ENCODE measurements at places on chromosomes 5 and 9. TPM values are rescaled to one million over a fixed set of nuclear protein-coding genes. Genes with fewer than 3 reads are reported as not detected.

The SREK1 gene
- 53.4 TPM for total RNA-seq

- no peak for DNase-seq
These were observed 288.3 kb upstream of the NR4A3 start for GRCh38 chr9:99533421-99533820.

- no peak for DNase-seq
These were observed 140.9 kb upstream of the MAP3K1 start for GRCh38 chr5:56674441-56674840.

DNA sequence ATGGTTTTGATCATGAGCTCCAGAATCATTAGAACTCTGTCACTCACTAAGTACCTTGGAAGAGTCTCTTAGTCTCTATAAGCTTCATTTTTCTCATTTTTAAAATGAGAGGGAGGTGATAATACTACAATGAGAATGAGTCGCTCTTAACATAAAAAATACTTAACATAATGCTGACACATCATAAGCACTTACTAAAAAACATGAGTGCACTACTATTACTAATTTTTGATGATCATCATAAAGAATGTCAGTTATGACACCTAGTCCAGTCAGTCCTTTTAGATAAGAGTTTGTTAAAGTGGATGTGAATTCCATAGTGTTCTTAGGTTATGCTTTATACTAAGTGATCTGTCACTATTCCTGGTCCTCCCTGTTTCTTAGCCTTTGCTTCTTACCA, 200.4 kb upstream of the SLC24A2 start:
- DNase-seq, result no peak

The CDH18 gene
- not detected for total RNA-seq

GRCh38 chr5:4258170-4258569, 662.5 kb downstream of the IRX1 start:
- DNase-seq, result no peak

GRCh38 chr5:137747848-137748247, 6.3 kb downstream of the HNRNPA0 start:
- DNase-seq, result no peak

- no peak for DNase-seq
These were observed 22.1 kb downstream of the GABRP start for GRCh38 chr5:170805666-170806065.

The KIF12 gene
- not detected for total RNA-seq

The SPATA31A3 gene
- not detected for total RNA-seq

GRCh38 chr5:126723643-126724042, 53.3 kb upstream of the LMNB1 start:
- no peak for DNase-seq

DNA sequence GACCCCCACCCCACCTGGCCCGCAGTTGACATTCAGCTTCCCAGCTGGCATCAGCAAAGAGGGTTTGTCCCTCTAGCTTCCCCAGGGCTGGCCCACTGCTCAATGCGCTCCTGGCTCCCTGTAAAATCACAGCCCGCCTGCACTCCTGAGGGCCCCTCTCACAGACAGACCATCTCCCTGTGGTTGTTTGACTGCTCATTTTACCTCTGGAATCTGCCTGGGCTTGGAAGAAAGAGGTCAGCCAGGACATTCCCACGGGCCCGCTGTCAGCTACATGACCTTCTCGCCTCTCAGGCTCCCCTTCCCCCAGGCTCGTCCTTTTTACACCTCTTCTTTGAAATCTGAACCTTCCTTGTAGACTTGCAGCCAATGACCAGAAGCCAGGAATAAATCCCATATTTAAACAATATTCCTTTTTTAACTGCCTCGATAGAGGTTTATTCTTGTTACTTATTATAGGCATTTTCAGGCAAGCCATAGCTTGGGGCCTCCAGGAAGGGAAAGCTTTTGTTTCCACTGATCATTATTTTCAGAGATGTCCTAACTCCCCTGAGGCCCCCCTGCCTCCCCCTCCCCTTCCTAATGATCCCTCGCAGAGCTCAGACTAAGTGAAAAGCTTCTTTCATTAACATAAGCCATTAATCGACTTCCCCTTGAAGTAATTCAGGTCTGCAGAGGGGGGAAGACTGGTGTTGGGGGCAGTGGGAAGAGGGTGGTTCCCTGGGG, 76.3 kb upstream of the IQGAP2 start:
- DNase-seq, result no peak

DNA sequence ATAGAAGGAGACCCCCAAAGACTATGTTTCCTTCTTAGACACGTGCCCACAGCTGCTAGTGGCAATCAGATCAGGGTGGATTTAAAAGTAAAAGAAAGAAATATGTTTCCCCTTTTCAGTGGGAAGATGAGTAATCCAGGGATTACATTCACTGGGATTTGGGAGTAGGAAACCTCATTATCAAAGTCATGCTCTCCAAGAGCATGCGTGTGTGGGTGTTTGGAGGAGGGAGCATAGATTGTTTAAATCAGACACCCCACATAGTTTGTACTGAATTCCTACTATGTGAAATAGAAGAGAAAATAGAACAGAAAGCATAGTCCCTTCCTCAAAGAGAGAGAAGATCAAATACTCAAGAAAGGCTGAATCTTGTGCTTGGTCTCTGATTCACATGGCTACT, 65.5 kb upstream of the TBCA start:
- DNase-seq, result no peak

GRCh38 chr5:4983701-4984100, 156.4 kb upstream of the ADAMTS16 start:
- DNase-seq, result no peak

The TRPM3 gene
- total RNA-seq, result not detected

- no peak for DNase-seq
These were observed 38.1 kb upstream of the SARDH start for GRCh38 chr9:133775951-133776905.

- no peak for DNase-seq
These were observed 354.8 kb downstream of the TMEM232 start for GRCh38 chr5:110371725-110372041.

The STPG3 gene
- not detected for total RNA-seq

- DNase-seq, result no peak
These were observed 592.9 kb upstream of the C9orf72 start for GRCh38 chr9:28166179-28166578.

GRCh38 chr9:121718084-121718483, 66.7 kb downstream of the DAB2IP start:
- no peak for DNase-seq

The LCN1 gene
- not detected for total RNA-seq

DNA sequence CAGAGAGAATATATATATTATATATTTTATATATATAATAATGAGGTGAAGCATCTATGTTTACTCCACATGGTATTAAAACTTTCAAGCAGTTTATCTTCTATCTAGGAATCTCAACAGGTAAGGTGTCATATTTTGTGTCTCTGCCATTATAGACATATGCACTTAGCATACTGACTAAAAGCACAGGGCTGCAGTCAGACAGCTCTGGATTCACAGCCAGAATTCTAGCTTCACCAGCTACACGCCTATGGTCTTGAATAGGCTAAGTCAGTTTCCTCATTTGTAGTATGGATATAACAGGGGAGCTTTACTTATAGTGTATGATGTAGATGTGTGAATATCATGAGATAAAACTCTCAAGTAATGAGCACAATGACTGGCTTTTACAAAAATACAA, 57.9 kb downstream of the FBN2 start:
- no peak for DNase-seq

The PCDHB14 gene
- total RNA-seq, result not detected

GRCh38 chr5:15500325-15501001, 483 bp downstream of the FBXL7 start:
- no peak for DNase-seq

DNA sequence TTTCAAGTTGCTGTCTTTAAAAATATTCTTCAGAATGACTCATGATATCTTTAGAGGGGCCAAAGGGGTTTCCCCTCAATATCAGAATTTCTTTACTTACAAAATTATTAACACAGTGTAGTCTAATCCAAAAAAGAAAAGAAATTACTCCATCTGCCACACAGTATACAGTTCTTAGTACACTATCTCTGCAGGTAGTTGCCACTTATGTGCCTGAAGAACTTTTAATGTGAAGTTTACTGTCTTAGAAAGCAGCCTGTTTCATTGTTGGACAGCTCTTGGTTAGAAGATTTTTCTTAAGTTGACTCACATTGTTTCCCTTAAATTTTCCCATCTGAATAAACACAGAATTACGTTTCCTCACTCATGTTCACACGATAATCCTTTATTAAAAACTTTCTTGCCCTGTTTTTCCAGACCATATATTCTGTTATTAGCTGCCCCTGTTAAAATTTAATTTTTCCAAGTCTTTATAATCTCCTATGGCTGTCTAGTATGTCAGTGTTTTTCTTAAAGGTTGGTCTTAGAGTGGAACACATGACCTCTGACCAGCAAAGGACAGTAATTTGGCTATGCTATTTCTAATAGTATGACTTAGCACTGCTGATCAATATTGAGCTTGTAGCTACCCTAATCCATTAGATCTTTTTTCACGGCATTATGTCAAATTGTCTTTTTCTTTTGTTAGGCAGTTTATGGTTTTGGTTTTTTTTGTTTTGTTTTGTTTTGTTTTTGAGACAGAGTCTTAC, 21.8 kb upstream of the FKTN start:
- no peak for DNase-seq

DNA sequence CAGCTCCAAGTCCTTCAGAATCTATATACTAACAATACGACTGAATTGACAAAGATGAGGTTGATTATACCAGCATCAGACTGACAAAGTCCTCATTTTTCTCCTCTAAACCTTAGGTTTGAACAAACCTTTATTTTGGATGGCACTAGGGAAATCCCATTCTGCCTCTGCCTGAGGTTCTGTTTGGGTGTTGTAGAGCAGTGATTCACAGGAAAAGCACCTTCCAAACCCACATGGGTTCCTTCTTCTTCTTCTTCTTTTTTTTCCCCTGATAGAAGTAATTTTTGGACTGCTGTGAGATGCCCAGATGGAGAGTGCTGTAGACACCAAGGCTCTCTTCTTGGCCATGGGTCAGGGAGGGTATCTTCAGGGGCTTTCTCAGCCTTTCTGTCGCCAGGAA, 164.9 kb upstream of the PAPPA start:
- DNase-seq, result no peak

- no peak for DNase-seq
These were observed 15.6 kb upstream of the CD74 start for GRCh38 chr5:150428106-150428876.
